Activated CD4-positive, alpha-beta T cell treated with anti-CD3 and anti-CD28 coated beads, Interleukin-2, amount 10 ng/mL, durations not matched to agents 7 days and 5 days (primary cell): ENCODE measurements at places on chromosomes 4 and X.

DNA sequence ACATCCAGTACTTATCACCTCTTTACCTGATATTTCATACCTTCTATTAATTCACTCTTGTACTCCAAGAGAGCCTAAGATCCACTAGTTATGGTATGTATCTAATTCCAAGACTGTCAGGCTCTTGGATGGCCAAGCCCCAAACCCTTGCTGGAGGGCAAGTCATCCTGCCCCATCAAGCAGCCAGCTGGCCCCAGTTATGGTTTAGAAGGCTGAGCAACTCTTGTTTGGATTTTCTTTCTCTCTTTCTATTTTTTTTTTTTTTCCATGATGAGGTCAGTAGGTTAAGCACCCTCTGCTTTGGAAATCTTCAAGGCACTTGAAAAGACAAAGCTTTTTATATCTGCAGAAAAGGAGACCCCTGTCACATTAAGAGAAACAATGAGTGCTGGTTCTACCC, 10.9 kb upstream of the FGF16 start:
- no peak for DNase-seq

DNA sequence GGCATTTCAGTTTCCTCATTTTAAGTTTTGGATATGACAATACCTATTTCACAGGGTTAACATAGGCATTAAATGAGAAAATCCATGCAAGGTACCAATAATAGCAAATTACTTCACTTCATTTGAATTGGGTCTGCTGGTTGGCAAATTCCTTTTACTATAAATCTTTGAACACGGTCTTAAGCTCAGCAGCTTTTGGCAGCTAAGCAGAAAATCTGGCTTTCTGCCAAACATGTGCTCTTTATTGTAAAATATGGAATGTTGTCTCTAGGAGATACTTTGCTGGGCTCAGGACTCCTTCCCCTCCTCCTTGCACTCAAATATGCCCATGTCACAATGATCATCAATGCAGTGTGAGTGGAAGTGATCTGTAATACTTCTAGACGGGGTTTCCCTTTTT, 16.8 kb upstream of the DMP1 start:
- DNase-seq = no peak

DNA sequence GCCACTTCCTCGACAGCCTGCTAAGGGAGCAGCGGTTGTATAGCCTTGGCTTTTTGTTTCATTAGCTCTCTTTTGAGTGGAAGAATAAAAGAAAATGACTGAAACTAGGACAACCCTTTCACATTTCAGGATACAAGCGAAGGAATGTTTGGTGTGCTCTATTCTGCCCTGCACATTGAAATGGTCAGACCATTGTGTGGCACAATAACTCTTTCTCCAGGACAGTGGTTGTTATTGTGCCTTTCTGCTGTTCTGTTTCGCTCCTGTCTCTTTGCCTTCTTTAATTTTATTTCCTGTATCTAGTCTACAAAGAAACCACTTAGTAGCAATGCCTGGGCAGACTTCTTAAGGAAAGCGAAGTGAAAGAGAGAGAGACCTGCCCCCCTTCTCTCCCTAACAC, 473.7 kb downstream of the GBA3 start:
- DNase-seq = no peak

DNA sequence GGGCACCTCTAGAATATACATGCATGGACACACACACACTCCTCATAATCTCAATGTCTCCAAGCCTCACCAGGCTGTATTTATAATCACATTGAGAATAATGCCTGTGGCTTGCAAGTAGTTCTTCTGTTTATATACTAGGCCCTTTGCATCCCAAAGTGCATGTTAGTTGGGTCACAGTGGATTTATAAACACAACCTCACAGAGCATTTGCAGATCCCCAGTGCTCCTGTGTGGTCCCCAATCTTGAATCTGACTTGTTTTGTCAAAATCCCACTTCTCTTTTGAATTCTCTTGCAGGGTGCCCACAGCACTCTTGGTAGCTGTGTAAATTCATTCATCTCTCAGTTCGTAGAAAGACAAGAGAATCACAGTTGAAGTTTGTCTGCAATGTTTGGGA, 49.6 kb upstream of the PROM1 start:
- DNase-seq = no peak

- DNase-seq = no peak
These were observed 333.1 kb upstream of the RASGEF1B start for GRCh38 chr4:81804849-81805248.

DNA sequence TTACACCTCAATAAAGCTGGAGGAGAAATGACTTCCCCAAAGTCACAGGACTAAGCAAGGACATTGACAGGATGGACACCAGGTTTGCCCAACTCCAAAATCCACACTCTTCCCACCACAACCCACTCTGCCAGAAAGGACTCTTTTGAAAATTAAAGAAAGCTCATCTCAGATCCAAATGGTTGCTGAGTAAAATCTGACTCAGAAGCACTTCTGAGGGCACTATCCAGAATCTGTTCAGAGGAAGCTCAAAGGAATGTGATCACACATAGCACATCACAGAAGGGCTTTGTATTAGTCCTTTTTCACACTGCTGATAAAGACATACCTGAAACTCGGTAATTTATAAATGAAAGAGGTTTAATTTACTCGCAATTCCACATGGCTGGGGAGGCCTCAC, 155.5 kb downstream of the RAB28 start:
- no peak for DNase-seq

DNA sequence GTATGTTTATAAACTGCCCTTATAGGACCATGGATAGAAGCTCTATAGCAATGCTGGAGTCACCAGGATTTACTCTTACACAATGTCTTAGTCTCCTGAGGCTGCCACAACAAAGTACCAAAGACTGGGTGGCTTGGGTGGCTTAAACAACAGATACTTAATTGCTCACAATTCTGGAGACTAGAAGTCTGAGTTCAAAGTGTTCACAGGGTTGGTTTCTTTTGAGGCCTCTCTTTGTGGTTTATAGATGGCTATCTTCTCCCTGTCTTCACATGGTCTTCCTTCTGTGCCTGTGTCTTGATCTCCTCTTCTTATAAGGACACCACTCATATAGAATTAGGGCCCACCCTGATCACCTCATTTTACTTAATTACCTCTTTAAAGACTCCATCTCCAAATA, 2.0 kb upstream of the TRPC3 start:
- no peak for DNase-seq

DNA sequence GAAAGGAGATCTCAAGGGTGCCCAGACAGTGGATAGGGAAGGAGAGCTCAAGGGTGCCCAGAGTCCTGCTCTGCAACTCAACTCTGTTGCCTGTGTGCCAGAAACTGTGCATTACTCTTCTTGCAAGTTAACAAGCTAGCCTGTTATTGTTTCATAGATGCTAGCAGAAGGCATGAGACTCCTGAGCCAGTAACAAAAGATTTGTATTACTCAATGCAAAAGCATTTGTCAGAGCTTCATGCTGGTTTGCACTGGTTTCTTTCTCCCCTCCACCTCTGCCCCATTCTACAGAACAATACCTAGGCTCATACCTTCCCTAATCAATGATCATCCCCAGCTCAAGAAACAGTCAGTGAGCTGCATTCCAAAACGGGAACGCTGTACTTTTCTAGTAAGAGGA, 124.5 kb upstream of the NEIL3 start:
- DNase-seq = no peak

GRCh38 chrX:71604141-71604540, 14.2 kb downstream of the CXCR3 start:
- DNase-seq = no peak

DNA sequence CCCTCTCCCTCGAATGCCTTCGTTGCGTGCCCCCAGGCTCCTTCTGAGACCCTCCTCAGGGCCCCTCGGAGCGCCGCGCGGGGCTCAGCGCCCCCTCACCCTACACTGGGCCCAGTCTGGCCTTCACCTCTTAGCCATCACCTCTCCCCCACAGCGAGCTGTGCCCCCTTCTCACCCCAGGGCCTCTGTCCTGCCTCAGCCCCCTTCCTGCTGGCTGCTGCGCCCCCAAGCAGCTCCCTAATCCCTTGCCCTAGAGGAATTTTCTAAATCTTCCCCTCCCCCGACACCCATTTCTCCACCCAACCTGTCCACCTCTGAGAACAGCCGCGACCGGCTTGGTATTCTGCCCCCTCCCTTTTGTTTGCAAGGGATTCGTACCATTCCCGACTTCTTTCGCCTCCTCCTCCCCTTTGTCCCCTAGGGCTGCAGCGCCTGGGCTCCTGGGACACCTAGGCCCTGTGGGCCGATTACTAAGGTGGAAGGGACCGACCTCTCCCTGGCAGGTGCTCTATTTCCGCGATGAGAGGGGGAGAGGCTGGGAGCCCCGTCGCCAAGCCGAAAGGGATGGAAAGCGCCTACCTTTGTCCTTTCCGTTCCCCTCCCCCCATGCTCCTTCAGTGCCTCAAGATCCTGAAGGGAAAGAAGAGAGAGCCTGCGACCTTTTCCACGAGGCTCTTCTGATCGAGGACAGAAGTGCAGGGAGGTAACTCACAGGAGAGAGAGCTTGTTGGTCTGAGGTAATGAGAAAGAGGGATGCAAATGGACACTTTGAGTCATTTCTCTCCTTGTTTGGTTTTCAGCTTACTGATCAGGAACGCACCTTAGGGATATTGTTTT, 10.9 kb downstream of the DLG3 start:
- no peak for DNase-seq

DNA sequence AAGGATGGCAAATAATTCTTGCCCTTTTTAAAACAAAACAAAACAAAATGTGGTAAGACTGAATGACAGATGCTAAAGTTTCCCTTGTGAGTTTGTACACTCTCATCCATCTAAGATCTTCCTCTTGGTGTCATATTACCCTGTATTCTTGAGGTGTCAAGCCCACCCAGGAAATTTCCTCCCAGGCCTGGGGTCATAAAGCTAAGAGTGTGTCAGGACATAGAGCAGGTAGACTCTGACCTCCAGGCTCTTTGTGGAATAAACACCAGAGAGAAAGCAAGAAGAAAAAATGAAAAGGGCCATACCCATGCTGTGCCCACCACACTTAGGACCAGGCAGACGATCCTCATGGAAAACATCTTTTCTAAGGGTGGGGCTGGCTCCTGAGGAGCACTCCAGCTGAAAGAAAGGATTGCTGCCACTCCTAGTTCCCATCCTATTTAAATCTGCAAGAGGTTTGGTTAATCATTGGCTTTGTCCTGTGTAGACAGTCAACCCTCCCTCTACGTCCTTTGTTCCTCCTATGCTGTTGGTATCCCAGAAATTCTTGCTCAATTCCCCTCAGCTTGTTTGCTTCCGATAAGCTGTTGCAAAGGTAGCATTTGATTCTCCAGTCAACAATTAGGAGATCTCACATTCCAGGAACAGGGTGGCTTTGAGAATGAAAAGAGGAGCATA, at the start of gene FGA:
FGA (minus strand) TSS at position 414 of the 678 bp plus-strand sequence; CDS start at position 359, 55 bp downstream.
- no peak for DNase-seq

- DNase-seq = peak; percentile 63
These were observed 86.8 kb upstream of the ETNPPL start for GRCh38 chr4:108849611-108850168.

DNA sequence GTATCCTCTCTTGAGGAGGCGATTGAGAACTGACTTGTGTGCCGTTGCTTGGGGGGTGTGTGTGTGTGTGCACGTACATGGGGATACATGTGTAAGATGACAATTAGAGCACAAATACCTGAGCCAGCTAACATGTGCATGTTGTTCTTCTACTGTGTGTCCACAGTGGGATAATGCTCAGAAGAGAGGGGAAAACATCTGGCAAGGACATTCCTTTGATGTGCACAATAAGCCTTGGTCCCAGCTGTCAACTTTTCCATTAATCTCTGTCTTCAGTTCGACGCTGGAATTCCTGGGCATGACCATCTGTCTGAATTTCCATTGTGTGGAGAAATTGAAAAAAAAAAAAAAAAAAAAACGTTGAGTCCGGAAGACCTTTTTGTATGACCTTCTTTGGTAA, 592.0 kb upstream of the GALNTL6 start:
- DNase-seq = no peak

- no peak for DNase-seq
These were observed 727.9 kb downstream of the CCSER1 start for GRCh38 chr4:90855111-90855510.

- DNase-seq = no peak
These were observed 223.0 kb downstream of the SOWAHB start for GRCh38 chr4:76674983-76675382.
